IPS DF 19.7 (cell line): ENCODE measurements at places on chromosomes 11 and 22.

DNA sequence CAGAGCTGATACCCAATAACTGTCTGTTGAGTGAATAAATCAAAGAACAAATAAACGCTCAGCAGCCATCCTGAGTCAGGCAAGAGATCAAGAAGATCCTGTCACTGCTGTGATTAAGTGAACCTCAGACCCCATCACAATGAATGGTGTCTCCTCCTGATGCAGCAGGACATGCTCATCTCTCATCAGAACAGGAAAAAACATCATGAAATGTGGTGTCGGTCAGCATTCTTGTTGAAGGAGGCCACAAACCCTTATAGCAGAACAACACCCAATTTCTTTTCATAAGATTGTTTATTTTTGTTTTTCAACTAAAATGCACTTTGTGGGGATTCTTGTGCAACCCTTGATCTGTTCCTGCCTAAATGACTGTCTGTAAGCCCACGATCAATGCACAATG lies 60.3 kb downstream of the SYTL2 start:
- DNase-seq, result no peak

DNA sequence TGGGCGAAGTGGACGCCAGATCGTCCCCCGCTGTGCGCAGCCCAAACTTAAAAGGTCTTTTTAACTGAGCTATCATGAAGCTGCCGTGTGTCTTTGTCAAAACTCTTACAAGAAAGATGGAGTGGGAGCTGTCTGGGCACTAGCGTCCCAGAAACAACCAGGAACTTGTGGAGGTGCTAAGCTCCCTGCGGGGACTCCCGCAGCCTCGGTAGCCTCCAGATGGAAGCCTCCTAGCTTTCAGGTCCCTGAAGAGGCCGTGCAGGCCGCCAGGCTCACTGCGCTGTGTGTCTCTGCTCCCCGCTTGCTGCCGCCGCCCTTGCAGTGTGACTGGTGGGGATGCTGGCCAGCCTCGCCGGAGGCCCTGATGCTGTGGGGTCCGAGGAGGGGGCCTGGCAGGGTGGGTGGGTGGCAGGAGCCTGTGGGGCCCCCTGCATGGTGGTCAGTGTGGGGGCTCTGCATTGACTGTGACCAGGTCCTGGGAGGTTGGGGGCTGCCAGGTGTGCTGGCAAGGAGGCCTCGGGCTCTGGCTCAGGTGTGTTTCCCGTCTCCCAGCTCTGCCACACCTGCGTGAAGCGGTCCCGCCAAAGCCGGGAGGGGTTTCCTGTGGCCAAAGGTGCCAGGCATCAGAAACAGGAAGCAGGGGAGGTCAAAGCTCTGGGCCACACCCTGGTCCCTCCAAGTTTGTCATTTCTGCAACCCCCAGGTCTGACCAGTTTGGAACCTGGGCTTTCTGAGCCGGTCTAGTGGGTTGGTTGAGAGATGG lies 1.2 kb downstream of the TRABD start:
- DNase-seq, result no peak

DNA sequence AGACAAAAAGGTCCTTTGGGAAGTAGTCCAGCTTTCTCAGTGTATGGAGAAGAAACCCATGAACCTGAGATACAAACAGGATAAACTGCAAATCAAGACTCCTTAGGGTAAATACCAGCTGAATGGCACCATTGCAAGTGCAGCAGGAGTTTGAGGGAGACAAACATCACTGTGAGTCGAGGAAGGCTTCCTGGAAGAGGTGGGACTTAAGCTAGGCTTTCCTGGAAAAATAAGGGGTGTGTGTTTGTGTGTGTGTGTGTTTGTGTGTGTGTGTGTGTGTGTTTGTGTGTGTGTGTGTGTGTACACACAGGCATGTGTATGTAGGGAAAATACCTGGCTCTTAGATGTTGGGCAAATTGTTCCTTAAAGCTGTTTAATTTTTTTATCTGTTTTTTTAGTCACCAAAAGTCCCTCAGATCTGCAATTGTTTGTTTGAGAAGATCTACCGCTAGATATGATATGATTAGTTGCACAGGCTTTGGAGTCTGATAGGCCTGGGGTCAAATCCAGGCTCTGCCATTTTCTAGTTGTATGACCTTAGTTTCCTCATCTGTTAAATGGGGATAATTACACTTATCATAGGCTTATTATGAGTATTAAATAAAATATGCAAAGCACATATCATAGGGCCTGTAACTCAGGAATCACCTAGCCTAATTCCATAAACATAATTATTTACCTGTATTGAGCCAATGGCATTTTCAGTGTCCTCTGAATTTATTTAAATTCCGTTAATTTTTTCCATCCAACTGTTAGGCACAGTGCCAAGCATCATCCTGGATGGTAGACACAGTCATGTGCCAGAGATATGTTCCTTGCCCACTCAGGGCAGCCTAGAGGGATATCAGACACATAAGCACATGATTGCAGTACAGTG lies 85.6 kb upstream of the EED start:
- DNase-seq, result no peak

DNA sequence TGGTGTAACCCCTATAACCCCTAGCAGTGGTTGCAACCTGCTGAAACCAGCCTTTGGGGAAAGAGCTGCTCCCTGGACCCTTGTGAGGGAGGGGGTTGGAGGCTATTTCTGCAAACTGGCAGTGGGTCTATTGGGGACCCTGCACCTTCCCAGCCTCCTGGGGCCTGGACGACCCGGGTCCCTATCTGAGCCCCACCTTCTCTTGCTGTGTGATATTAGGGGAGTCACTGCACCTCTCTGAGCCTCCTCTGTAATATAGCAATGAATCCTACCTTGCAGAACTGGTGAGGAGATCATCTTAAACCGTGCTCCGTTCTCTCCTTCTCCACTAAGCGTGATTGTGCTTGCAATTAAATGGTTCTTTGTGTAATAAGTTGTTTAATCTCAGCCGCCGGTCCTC lies 24.0 kb upstream of the MPPED1 start:
- DNase-seq, result no peak

DNA sequence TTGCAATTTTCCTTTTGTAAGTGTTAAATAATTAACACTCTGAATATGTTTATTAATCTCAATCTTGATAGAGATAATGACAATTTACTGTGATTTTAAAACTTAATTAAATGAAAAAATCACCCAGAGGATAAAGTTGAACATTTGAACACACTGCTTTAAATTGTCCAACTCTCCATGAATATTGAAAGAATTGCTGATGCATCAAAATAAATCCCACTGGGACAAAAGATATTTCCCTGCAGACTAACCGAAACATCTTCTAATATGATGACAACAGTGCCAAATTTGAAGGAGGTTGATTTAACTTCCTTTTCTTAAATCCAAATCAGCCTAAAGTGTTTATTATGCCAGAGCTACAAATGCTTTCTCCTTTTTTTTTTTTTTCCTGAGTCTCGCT lies 47.6 kb downstream of the F2 start:
- DNase-seq, result no peak

- no peak for DNase-seq
Observed at GRCh38 chr22:40051322-40051721, 56.6 kb downstream of the FAM83F start.

- no peak for DNase-seq
Observed at GRCh38 chr22:46557736-46558480, 20.5 kb upstream of the CELSR1 start.

DNA sequence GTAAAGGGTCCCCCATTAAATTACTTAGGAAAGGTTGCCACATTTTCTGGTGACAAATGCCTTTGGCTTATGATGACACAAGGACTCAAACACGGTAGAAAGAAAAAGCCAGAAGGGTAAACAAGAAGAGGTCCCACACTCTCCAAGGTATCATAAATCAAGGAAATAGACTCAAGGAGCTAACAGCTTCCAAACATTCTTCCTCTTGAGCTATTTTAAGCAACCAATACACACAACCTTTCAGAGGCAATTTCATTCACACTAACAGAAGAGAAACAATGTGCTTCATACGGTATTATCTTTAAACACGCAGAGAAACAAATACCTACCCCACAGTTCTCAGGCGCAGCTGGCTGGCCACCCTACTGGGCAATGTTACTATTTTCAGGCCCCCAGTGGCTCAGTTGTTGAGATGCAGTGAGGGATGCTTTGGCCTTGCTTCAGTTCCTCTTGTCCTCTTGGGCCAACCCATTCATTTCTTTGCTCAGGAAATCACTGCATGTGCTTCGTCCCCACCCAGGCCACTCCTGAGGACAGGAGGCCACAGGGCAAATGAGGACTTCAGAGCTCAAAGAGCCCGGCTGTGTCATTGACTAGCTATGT lies 15.8 kb downstream of the ABTB2 start:
- no peak for DNase-seq

- no peak for DNase-seq
Observed at GRCh38 chr11:61019037-61019831, 47.8 kb downstream of the CD6 start.
